ENCODE measurements at places on chromosomes 6 and 20.

DNA sequence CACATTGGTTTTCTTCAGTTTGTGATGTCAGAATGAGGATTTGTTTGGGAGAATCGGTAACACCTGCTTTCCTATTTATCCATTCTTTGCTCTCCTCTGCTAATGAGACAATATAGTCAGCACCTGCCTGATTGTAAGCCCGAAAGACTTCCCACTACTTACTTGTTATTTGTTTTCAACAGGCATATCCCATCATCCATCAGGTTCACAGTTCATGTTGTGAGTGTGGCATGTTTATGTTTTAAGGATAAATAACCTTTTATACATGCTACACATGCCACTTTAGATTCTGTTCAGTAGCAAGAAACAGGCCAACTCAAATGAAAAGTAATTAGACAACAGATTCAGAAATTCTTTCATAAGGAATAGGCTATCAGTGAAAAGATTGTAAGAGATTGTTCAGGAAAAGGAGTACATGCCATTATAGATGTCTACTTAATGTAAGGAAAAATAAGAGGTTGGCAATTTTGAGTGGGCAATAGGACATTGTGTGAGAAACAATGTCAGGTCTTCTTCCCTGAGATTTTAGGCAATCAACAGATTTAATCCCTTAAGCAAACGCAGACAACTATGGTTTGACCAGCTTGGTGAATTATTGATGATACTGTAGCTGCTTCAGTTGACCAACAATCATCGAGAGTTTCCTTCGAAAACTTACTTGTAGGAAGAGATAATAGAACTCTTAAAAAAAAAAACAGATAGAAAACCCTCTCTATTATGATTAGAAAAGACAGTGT lies 7.9 kb upstream of the GPRC6A start:
- no peak for DNase-seq

GRCh38 chr6:56802584-56802983 lies 152.3 kb upstream of the BEND6 start:
- no peak for DNase-seq

GRCh38 chr20:20843982-20844381 lies 131.5 kb upstream of the RALGAPA2 start:
- DNase-seq = no peak

- DNase-seq = no peak
Measured at GRCh38 chr20:8318965-8319625, 187.0 kb downstream of the PLCB1 start.

GRCh38 chr20:17992224-17992637 lies 23.4 kb downstream of the MGME1 start:
- DNase-seq = no peak

DNA sequence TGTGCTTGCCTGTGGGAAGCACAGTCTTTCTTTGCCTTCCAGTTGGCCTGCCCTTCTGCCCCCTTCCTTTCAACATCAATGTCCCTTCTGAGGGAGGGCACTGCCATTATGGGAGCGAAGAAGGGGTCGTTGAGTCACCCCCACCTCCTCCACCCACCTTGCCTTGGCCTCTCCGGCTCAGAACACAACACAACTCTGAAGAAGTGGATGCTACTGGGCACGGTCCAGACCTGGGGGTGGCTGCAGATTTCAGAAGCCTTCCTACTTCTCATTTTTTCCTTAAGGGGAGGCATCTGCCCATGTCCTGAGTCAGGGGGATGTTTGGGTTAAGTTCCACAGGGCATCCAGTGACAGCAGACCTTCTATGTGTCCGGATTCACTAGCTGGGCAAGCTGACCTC lies 72.1 kb downstream of the GFOD1 start:
- no peak for DNase-seq
